ENCODE measurements at places on chromosomes 3 and 15.

DNA sequence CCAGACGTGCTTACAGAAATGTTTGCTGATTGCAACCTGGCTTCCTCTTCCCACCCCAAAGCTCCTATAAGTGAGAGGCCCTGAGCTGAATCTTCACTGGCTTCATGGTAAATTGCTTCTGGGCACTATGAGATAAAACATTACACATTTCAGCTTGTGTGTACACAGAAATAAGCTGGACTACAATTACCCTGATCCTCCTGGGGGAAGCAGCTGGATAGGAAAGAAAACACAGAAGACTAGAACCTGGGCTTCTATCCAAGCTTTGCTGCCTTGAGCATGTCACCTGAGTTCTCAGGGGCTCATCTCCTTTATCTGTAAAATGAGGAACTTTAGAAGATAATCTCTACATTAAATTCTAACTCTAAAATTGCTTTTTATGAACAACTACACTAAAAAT is 40.3 kb downstream of the THBS1 start:
- no peak for DNase-seq

- no peak for DNase-seq
Measured at GRCh38 chr3:4351872-4352271, 48.7 kb downstream of the SETMAR start.

DNA sequence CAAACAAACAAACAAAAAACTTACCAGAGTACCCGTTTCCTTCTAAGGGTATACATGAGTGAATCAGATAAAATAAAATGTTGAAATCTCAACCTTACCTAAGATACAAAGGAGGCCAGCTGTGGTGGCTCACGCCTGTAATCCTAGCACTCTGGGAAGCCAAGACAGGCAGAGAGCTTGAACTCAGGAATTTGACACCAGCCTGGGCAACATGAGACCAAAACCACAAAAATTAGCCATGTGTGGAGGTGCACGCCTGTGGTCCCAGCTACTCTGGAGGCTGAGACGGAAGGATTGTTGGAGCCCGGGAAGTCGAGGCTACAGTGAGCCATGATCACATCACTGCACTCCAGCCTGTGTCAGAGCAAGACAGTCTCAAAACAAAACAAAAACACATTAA is 11.0 kb upstream of the FAM219B start:
- no peak for DNase-seq

DNA sequence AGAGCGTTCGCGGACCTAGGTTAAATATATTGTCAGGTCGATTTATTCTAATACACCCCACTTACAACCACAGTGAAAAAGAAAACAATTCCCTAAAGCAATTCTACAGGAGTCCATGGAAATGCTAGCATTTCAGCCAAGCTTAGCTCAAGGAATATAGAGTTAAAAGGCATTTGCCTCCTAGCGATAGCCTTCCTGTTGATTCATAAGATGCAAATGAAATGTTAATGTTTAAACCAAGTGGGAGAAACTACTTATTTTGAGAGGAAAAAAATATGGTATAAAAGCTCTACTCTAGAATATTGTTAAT is 1.7 kb upstream of the ALCAM start:
- no peak for DNase-seq

DNA sequence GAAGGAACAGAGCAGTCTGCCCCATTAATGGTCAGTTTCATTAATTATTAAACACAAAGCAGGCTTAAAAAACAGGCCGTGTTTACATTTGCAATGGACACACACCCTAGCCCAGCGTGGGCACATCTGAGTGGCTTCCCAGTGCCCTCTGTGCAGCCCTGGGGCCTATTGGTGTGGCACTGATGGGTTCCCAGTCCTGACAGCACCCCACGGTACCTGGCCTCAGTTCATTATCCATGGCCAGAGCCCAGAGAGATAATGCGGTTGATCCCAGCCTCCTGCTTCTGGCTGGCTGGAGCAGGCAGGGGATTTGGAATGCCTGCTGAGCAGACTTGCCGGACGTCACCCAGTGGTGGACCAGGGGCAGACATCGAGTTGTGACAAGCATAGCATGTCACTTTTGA is 110.5 kb upstream of the ABHD17C start:
- no peak for DNase-seq

- no peak for DNase-seq
Measured at GRCh38 chr3:64836097-64836496, 148.3 kb upstream of the ADAMTS9 start.

- DNase-seq: no peak
Measured at GRCh38 chr3:76021376-76021775, 236.0 kb upstream of the ZNF717 start.

GRCh38 chr3:14810070-14810791 is 8.5 kb upstream of the FGD5 start:
- no peak for DNase-seq

GRCh38 chr3:8846176-8846575 is 76.8 kb upstream of the OXTR start:
- DNase-seq: no peak

GRCh38 chr3:143596957-143597642 is 251.2 kb downstream of the SLC9A9 start:
- DNase-seq: no peak

GRCh38 chr3:163812006-163812405 is 1266.3 kb downstream of the SI start:
- DNase-seq: no peak

GRCh38 chr3:123590685-123591450 is 6.0 kb upstream of the HACD2 start:
- DNase-seq: no peak

GRCh38 chr3:98740324-98740723 is 22.8 kb upstream of the ST3GAL6 start:
- no peak for DNase-seq

DNA sequence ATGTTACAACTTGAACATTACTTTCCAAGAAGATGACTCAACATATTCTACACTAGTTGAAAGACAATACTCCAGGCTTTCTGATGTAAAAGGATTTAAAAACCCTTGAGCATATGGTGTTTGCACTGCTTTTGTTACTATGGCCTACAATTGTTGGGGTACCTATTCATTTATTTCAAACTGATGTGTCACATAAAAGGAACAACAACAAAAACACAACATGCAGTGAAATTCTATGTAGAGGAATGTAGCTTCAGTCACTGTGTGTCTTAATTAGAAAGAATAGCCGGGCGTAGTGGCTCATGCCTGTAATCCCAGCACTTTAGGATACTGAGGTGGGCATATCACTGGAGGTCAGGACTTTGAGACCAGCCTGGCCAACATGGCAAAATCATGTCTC is 1.6 kb downstream of the SPATA16 start:
- DNase-seq: no peak

DNA sequence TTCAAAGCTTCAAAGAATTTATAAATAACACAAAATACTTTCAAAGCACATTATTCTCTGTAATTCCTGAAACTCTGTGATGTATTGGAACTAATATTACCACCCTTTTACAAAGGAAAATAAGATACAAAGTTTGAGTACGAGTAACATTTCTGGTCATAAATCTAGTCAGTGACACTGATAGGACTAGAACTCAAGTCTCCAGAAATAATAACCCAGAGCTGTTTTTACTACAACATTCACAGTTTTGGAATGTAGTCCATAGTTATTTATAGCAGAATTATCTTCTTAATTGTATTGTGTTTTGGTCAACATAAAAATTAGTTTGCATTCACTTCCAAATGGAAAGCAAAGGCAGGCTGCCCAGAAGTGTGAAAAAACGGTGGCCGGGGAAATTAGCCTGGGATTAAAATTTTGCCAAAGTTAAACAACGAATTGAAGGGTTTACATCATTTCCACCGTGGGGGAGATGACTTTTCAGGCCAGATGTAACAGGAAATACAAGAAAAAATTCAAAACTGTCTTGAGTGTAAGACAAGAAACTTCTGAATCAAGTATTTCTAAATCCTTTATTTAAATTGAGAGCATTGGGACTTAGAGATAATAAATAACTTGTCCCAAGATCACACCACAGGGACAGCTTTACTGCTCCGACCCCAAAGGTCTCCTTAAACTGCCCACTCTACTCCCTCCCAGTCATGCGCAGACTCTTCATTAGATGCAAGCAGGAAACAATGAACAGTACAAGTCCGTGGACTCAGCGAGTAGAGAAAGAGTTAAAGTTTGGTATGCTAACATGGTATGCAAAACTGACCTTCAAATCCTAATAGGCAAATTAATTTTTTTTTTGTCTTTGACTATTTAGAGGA is 74.3 kb upstream of the VGLL4 start:
- DNase-seq: no peak

- no peak for DNase-seq
Measured at GRCh38 chr3:160758929-160759577, 3.0 kb downstream of the PPM1L start.

GRCh38 chr3:69659180-69659910 is 79.9 kb upstream of the MITF start:
- DNase-seq: no peak

DNA sequence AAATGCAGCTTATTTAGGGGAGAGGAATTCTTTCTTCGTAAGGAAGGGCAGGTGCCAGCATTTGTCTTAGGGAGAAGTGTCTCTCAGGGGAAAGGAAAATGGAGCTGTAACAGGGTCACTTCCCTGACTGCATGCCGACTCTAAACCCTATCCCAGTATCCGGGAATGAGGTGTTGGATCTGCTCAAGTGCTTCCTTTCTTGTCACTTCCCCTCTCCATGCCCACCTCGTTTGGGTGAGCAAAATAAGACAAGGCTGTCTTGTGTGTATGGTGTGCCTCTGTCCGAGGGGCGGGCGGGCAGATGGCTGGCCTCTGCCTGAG is 230.1 kb upstream of the TPM1 start:
- no peak for DNase-seq

- DNase-seq: peak; percentile 13
Measured at GRCh38 chr3:171459137-171459941, 866 bp downstream of the TNIK start.

DNA sequence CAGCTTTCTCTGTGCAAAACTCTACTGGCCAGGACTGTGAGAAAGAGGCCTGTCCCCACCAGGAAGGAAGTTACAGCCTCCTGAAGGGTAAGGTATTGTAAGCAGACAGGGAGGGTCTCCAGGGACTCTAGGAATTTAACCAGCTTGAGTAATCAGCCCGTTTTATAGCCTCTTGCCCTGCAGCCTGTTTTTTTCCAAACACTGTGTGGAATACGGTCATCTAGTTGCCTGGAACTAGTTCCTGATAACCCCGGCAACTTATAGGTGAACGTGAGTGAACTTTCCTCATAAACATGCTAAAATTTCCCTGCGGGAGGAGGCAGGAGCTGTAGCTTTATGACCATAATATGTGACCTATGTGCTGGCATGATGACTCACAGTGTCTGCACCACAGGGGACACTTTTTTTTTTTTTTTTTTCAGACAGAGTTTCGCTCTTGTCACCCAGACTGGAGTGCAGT is 60.1 kb upstream of the DAZL start:
- no peak for DNase-seq

DNA sequence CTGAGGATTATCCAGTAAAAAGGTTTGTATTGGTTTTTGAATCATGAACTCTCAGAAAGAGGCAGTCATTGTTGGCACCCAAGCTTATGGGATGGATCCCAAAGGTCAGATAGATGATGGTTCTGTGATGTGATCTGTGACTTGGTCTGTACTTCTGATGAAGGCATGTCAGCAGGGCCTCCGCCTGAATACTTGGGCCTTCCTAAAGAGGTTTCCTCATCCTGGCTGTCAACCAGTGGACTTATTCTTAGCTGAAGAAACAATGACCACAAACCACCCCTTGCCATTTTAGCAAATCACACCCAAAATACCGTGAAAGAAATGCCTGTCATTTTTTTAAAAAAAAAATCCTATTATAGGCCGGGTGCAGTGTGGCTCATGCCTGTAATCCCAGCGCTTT is 48.2 kb upstream of the SLC9A9 start:
- no peak for DNase-seq

GRCh38 chr3:46381625-46382024 is 10.9 kb downstream of the CCR5 start:
- no peak for DNase-seq

- DNase-seq: no peak
Measured at GRCh38 chr3:12479919-12480427, 4.3 kb upstream of the TSEN2 start.

DNA sequence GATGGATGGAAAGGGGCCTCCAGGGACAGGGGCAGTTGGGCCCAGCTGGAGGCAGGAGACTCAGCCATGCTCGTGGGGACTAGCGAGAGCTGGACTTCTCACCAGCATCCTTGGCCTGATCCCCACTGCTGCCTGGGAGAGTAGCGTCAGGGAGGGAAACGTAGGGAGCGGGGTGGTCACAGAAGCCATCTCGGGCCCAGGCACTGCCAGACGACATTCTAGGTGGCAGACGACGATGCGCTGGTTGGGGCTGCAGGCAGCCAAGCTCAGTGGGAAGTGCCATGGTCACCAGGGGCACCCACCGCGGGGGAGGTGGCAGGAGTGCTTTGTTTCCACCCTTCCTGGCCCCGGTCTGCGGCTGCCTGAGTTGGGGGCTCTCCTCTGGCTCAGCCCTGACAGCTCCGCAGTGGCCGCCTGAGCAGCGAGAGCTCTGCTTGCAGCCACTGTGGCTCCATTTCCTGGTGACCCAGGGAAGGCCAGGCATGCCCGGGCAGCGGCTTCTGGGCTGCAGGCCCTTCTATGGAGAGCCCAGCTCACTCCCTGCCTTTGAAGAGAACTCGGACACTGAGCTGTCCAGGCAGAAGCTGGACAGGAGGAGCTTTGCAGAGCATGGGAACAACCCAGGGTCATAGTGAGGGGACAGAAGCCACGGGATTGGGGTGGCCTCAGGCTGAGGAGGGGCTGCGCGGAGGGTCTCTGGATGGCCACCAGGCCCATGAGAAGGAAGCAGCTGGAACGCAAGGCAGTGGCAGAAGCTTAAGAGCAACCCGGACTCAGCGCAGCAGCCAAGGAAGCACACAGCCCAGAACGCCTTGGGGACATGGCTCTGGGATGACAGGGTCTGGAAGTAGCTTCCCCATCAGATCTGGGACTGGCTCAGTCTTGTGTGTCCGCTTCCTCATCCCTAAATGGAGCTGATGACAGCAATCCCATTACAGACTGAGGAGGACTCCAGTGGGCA is 30.8 kb downstream of the KLHL25 start:
- DNase-seq: no peak

DNA sequence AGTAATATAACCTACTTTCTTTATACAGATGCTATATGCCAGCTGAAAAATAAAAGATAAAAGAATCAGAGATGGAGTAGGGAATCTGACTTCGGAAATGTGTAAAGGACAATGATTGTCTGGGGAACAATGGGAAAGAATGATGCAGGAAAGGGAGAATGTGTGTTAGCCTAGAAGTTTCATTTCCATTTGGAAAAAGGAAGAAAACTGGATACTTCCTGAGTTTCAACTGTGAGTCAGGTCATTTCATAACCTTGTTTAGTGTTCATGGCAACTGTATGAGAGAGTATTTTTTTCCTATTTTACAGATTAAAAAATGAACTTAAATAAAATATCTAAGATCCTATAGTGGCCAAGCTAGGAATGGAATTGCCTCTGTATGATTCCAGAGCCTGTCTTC is 261.3 kb upstream of the NECTIN3 start:
- no peak for DNase-seq

DNA sequence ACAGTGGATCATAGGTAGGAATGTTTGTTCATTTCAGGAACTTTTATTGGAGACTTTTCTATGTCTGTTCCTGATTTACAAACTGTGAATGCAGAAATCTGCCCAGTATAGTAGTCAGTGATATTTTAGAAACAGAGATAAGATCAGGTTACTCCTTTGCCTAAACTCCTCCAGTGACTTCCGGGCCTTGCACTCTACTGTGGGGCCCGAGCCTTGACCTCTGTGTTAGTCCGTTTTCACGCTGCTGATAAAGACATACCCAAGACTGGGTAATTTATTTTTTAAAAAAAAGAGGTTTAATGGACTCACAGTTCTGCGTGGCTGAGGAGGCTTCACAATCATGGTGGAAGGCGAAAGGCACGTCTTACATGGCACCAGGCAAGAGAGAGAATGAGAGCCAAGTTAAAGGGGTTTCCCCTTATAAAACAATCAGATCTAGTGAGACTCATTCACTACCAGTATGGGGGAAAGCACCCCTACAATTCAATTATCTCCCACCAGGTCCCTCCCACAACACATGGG is 127.1 kb downstream of the DNAJB8 start:
- DNase-seq: no peak

Data from MG63 (cell line).